Fibroblast of pulmonary artery (primary cell): ENCODE measurements at places on chromosomes 5 and 9.

- DNase-seq, result no peak
Observed at GRCh38 chr9:116298249-116298648, 144.7 kb downstream of the PAPPA start.

DNA sequence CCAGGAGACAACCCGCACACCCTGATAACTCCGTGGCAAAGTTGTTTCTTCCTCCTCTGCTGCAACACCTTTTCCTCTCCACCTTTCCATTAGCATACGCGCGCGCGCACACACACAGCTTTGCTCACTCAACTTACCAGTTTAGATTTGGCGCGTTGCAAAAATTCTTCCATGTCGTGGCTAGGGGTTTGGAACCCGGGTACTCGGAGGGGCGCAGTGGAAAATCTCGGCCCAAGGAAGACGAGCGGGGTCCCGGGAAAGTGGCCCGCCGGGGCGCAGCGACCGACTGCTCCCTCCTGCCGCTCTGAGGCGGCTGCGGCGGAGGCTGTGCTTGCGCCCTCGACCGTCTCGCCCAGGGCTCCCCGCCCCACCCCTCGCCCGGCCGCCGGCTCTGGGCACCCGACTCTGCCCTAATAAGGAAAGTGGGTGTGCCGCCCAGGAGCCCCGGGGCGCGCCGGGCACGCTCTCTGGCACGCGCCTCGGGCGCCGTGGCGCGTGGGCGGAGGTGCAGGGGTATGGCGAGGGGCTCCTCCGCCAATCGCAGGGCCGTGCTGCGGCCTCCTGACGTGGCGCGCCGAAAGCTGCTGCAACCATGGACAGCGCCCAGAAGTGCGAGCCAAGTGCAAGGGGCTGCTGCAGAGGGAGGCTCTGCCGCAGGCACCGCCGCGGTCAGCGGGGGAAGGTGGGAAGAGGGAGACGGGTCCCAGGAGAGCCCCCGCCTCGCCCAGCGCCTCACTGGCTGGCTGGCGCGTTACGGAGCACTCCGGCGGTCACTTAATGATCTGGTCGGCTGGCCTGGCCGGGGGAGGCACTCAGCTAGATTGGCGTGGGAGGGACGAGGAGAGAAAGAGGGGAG, at the start of gene PRUNE2:
PRUNE2 (minus strand) TSS at position 324 of the 856 bp plus-strand sequence; CDS start at position 173, 151 bp downstream.
- peak; percentile 85 for DNase-seq

- peak; percentile 43 for DNase-seq
Observed at GRCh38 chr9:134215699-134216448, 51.5 kb upstream of the RNU6ATAC start.

- no peak for DNase-seq
Observed at GRCh38 chr9:120197605-120198004, 382.4 kb downstream of the CDK5RAP2 start.

DNA sequence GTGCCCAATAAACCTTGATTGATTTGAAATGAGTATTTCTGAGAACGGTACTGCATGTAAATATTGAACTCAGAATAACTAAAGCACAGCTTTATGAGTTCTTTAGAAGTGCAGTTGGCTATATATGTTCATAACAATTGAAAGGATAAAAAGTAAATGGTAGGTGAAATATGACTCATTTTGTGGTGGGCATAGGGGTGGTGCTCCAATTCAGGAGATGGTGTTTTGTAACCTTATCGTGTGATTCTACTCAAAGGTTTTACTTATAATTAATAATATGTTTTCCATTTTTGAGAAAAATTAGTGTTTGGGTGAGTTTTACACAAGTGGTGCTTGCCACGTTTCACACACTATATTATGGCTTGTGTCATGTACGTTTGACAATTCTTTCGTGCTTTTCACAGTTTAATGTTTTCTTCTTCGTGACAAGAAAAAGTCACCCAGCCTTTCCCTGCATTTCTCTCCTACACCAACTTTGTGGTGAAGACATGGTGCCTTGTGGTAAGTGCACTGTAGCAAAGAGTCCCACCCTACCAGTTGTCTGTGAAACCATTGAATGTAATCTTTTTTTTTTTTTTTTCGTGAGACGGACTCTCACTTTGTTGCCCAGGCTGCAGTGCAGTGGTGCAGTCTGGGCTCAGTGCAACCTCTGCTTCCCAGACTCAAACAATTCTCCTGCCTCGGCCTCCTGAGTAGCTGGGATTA, 492.5 kb upstream of the SGCD start:
- DNase-seq, result no peak

GRCh38 chr5:166367391-166367790, 1924.1 kb upstream of the WWC1 start:
- no peak for DNase-seq

GRCh38 chr5:135930949-135931295, 23.9 kb downstream of the LECT2 start:
- DNase-seq, result no peak

DNA sequence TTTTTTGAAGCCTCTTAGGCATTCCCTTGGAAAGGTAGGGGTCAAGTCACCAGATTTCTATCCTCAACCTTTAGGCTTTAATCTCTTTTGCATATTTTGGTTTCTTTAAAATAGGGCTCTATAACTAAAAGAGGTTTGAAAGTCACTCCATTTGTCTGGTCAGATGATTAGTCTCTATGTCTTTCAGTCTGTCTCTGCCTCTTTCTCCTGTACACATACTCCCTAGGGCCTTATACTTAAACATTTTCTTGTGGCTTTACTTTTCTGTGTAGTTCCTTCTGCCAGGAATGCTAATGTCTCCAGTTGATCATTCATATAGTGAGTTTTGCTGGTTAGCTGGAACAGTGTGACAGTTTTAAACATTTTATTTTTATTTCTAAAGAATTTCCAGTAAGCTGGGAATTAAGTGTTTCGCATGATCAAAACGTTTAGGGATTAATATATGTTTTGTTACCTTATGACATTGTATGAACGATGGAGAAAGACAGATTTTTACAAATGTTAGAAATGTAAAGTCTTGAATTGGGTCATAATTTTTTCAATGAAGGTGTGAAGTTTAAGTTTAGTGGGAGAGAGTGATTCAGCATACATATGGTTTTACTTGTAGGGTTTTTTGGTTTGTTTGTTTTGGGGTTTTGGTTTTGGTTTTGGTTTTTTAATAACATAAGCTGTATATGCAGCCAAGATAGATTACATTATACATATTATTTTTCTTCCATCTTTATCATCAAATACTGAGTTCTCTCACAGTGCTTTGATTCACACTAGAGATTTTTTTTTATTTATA, 90.6 kb downstream of the ZCCHC7 start:
- no peak for DNase-seq

DNA sequence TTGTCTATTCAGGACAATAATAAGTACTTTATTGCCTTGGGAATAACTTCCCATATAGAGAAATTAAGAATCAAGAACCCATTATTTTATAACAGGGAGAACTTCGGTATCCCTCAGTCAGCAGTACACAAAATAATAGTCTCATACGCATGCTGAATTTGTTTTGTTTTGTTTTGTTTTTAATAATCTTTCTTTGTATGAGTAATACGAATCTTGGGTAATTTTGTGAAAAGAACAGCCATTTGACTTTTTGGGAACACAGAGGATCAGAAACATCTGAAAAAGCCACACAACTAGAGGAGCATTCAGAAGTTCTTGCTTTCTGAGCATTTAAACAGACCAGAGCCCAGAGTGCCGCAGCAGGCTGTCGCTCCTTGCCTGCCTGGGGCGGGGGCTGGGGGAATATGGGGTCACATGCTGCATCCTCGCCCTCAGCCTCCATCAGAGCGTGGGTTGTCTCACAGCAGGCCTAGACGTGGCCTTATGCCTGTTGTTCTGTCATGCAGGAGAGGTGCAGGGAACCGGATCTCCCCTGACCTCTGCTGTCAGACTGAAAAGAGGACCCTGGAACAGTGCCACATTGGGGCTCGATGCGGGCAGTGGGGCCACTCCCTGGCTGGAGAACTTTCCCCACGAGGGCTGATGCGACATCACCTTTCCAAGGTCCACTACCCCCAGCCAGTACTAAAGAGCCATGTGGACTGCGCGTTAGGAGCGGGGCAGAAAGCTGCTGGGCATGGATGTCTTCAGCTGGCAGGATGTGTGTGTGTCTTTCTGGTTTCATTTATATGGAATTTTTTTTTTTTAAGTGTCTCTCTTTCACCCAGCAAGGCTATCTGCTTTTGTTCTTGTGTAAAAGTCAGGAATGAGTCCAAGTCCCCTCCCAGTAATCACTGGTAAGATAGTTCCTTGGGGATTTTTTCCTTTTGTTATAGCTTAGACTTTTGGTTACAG, 133.4 kb upstream of the OTULINL start:
- DNase-seq, result peak; percentile 78

- peak; percentile 65 for DNase-seq
Observed at GRCh38 chr5:141846031-141846430, 32.2 kb downstream of the PCDH1 start.

- DNase-seq, result no peak
Observed at GRCh38 chr5:23451156-23451555, 56.3 kb upstream of the PRDM9 start.

- no peak for DNase-seq
Observed at GRCh38 chr9:136373300-136374182, at the start of gene CARD9. TSS of gene CARD9 (minus strand) at chr9:136373669. CDS start at chr9:136372078, 1,591 bp downstream.

GRCh38 chr9:90972057-90972456, 170.4 kb downstream of the SYK start:
- DNase-seq, result no peak

DNA sequence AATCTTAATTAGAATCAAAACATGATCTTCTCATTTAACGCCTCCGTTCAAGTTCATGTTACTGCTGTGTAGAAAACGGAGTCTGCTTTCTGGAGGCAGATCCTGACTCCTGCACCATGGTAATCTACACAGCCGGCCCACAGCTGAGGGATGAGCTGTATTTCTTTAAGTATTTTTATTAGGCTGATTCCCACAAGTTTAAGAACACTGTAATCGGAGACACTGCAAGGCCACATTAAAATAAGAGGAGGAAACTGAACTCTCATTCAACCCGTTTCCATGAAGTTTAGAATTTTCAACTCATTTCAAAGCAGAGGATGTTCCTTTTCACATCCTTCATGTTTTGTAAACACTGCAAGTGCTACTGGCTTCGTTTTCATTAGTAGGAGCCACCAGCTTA, 372.2 kb downstream of the NFIB start:
- no peak for DNase-seq

- no peak for DNase-seq
Observed at GRCh38 chr5:150085191-150085912, 1.0 kb downstream of the CSF1R start.

- peak; percentile 11 for DNase-seq
Observed at GRCh38 chr5:60526336-60526875, 173.6 kb downstream of the DEPDC1B start.

- DNase-seq, result peak; percentile 56
Observed at GRCh38 chr9:22049411-22049810, 40.3 kb upstream of the CDKN2B start.

DNA sequence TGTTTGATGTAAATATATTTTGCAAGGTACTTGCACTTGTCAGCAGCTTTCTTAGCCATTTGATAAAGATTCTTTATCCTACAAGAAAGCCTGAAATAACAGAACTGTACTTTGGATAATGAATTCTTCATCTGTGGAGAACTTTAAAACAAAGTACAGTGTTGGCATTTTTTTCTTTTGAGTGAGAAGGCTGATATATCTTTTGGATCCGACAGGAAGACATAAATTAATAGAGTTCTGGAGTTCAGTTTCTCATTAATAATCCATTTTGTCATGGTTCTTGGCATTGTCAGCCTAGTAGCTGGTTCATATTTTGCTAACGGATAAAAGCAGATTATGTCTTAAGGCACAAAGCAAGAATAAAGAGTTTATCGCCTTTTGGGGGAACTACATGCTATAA, 17.0 kb downstream of the PBX3 start:
- DNase-seq, result no peak

GRCh38 chr9:71806901-71807307, 38.6 kb upstream of the CEMIP2 start:
- peak; percentile 82 for DNase-seq

- no peak for DNase-seq
Observed at GRCh38 chr5:121105921-121106320, 641.8 kb downstream of the PRR16 start.

DNA sequence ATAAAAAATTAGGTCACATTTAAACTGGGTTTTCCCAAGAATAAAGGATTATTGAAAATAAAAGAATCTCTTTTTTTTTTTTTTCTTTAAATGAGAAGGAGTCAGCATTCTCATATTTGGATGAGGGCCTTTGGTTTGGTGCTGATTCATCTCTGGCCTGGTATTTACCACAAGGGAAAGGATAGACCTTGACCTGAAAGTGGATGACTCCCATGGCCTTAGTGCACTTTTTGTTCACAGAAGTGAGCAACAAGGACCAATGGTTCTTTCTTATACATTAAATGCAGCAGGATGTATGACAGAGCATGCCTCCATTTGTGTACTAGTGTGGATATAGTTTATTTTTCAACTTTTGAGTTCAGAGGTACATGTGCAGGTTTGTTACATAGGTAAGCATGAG, 6.9 kb downstream of the YTHDC2 start:
- DNase-seq, result peak; percentile 28

- peak; percentile 28 for DNase-seq
Observed at GRCh38 chr5:6408627-6409446, 30.5 kb upstream of the MED10 start.

DNA sequence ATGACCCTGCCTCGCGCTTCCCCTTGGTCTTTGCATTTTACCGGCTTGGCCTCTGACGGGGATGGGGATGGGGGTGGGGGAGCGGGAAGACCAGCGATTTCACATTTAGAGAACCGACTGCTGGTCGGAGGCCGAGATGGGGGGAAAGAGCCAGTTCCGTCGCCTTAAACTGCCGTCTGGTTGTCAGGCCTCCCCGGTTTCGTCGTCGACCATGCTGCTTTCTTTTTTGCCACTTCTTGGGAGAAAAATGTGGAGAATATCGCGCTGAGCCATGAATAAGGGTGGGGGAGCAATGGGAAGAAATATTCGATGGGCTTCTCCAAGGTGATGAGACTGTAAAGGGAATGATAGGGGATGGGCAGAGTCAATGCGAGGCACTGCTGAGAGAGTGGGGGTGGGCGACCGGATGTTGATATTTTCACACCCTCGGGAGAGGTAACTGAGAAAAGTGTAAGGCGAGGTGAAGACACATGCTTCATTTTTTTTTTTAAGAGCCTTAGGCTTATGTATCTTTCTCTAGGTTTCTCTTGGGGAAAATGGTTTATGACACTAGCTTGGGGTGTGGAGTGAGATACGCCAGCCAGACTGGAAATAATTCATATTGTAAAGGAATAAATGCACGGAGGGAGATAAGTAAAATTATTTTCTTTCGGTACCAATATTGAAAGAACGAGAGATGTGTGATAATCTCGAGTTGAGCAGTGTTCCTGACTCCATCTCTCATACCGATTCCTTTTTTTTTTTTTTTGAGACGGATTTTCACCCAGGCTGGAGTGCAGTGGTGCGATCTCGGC, 1.1 kb downstream of the KIF2A start:
- peak; percentile 46 for DNase-seq

- no peak for DNase-seq
Observed at GRCh38 chr9:89610391-89610925, 5.6 kb downstream of the GADD45G start.

DNA sequence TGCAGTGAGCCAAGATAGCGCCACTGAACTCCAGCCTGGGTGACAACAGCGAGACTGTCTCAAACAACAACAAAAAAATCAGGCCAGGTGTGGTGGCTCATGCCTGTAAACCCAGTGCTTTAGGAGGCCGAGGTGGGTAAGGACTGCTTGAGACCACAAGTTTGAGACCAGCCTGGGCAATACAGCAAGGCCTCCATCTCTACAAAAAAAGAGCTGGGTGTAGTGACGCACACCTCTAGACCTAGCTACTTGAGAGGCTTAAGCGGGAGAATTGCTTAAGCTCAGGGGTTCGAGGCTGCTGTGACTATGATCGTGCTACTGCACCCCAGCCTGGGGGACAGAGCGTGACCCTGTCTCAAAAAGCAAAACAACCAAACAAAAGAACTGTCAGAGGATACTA, 39.9 kb upstream of the MTMR12 start:
- no peak for DNase-seq

- DNase-seq, result peak; percentile 49
Observed at GRCh38 chr5:127006744-127007143, 23.6 kb downstream of the MARCHF3 start.
